DMS 273 treated with DMSO at 0.1 percent for 48 hours (cell line): ENCODE measurements at places on chromosomes 1 and 21.
A peak's percentile ranks its signal among the peaks of the same experiment; 100 is the strongest.

GRCh38 chr1:246805135-246805716, 81.0 kb downstream of the SCCPDH start:
- DNase-seq = no peak

- peak; percentile 20 for DNase-seq
Observed at GRCh38 chr1:212782422-212783154, 9.0 kb downstream of the NSL1 start.

- peak; percentile 23 for DNase-seq
Observed at GRCh38 chr1:20370698-20371097, 80.0 kb downstream of the VWA5B1 start.

DNA sequence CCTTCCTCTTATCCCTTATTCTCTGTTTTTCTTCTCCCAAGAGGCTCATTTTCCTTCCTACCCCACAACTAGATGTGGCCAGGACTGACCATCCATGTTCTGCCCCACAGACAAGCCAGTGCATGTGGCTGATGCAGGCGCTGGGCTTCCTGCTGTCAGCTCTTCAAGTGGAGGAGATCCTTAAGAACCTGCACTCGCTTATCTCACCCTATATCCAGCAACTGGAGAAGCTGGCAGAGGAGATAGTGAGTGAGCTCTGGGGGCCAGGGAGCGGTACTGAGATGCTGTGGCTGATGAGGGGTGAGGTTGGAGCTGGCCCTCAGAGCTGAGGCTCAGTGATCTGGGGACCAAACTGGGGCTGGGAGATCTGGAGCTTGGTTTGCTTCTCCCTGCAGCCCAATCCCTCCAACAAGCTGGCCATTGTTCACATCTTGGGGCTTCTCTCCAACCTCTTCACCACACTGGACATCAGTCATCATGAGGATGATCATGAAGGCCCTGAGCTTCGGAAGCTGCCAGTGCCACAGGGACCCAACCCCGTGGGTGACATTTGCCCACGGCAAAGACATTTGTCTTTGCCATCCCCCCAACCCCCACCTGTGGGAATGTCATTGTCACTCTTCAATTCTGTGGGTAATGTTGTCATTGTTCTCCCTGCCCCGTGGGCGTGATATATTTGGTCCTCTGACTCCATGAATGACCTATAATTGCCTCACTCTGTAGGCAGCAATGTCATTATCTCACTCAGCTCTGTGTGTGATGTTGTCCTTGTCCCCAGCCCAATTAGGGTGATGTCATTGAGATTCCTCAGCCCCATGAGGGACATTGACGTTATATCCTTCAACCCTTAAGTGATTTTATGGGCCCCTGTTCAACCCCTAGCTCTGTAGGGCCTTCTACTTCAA, 11.2 kb upstream of the DPH2 start:
- DNase-seq = no peak

DNA sequence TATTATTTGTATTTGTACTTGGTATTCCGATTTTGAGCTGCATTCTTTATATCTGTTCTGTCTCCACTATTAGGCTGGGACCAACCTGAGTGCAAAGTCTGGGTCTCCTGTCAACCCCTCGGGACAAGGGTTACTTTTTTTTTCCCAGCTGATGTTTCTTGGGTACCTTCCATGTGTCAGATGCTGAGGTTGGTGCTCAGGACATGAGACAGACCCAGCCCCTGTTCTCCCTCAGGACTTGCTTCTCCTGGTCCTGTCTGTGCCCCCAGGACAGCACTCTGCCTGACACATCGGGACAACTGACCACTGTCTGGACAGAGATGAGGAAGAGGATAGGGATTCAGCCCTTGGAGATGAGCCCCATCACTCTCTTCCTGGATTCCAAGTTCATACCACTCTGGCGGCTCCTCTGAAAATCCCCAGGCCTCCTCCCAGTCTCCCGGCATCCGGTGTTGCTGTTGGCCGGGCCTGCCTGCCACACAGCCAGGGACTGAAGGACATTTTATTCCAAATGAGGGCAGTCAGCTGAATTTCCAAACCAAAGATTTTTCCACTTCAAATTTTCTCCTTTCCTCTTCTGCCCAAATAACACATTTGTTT, 55.6 kb upstream of the FMOD start:
- no peak for DNase-seq

GRCh38 chr1:46682064-46682463, 10.4 kb downstream of the TEX38 start:
- DNase-seq = no peak
